NCI-H446 treated with DMSO at 0.1 percent for 48 hours (cell line): ENCODE measurements at places on chromosomes 7 and 10.

- DNase-seq, result no peak
Observed at GRCh38 chr7:126535176-126535575, 717.6 kb downstream of the GRM8 start.

- DNase-seq, result no peak
Observed at GRCh38 chr7:92695308-92696261, 105.4 kb upstream of the FAM133B start.

DNA sequence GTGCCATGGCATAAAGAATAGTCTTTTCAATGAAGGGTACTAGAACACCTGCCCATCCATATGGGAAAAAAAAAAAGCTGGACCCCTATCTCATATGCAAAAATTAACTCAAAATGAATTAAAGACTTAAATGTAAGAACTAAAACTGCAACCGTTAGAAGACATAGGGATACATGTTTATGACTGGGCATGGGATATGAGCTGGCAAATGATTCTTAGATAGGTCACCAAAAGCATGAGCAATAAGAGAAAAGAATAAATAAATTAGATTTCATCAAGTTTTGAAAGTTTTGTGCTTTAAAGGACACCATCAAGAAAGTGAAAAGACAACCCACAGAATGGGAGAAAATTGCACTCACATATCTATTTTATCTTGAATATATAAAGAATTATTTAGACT is 222.0 kb downstream of the ADK start:
- no peak for DNase-seq

- no peak for DNase-seq
Observed at GRCh38 chr10:50648089-50648934, 24.6 kb upstream of the SGMS1 start.

DNA sequence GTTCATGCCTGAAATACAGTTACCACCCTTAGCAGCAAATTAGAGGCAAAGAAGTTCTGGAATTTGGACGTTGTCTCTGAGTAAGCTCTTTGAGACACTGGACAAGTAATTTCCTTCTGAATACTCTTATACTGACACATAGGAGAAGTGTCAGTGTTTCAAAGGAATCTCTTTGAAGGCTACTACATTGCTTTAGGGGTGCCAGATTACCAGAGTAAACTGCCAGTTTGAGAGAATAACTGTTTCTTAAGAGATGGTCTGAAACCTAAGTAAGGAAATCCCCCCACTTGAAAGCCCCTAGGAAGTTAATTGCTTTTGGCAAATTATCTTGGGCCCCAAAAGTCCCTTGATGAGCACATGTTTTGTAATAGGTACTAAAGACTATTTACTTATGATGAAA is 3.4 kb downstream of the FAS start:
- DNase-seq, result no peak

DNA sequence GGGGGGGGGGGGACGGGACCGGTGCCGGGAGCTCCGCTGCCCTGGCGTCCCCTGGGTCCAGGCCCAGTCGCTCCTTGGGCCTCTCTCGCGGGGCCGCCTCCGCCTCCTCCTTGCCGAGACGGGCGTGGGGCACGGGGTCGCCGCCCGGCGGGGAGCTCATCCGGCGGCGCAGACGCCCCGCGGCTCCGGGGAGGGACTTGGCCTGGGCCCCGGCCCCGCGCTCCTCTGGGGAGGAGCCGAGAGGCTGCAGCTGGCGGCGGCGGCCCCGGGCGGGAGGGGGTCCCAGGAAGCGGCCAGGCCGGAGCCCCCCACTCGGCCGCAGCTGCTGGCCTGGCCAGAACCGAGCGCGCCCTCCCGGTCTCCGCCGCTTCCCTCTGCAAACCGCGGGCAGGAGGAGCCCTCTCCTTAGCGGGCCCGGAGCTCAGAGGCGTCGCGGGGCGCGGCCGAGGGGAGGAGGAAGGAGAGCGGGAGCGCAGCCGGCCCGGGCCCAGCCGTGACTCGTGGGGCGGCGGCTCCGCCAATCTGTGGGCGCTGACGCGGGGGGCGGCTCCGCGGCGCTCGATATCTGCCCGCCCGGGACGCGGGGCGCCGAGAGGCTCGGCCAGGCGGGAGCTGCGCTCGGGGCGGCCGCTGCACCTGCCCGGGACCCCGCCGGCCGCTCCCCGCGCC is at the start of gene FAM20C:
FAM20C (plus strand) TSS at position 591 of the 669 bp plus-strand sequence. CDS start 629 bp downstream, outside the sequence.
- DNase-seq, result peak; percentile 59

DNA sequence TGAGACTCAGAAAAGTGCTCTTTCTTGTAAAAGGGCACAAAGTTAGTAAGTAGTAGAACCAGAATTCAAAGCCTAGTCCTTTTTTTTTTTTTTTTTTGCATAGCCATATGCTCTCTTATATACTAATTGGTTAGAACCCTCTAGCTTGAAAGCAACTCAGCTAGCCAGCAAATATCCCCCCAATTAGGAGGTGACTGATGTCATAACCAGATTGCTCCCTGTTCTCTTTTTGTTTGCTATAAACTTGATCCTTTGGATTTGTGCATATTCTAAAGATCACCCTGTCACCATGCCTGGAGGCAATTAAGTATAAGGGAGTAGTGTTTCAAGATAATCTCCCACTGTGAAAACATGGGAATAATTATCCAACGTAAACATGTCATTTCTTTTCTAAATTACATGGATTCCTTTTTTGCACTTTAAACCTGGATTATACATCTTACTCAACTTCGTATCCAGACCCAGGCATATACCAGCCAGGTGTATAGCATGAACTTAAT is 963.4 kb downstream of the CNTNAP2 start:
- DNase-seq, result peak; percentile 88

DNA sequence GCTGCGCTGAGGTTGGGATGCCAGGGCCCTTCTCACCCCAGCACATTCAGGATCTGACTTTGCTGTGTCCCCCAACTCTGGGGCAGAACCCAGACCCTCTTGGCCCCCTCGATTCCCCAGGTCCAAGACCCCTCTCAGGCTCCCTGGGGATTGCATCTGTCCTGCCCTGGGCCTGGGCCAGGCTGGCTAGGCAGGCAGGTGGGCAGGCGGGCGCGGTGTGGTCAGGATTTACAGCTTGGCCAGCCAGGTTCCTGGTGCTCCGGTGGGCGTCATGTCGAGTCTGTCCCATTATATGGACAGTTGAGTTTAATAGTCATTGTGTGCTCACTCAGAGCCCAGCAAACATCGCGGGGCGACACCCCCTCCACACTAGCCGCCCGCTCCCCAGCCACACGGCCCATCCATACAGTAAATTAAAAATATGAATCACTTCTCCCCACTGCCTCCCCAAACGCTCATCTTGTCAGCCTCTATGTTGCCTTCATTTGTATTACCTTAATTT is 23.5 kb downstream of the POLL start:
- no peak for DNase-seq

DNA sequence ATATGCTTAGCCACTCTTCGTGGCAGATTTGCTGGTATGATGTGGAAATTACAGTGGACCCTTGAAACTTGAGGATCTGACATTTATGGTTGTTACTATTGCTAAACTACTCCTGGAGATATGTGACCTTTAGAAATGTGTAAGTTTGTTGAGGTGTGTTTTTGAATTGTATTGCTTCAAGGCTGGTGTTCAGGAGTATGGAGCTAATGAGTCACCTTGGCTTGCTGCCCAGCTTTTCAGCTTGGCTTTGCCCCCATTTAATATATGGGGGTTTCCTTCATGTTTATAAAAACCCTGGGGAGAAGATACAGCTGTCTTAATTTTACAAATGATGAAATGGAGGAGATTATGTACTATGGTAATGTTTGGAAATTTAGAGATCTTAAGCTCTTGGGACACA is 11.6 kb downstream of the HBP1 start:
- peak; percentile 29 for DNase-seq

GRCh38 chr10:124224331-124225028 is 131.1 kb upstream of the CHST15 start:
- no peak for DNase-seq

- DNase-seq, result no peak
Observed at GRCh38 chr7:37410305-37411229, 38.1 kb downstream of the ELMO1 start.
